ENCODE measurements at places on chromosomes 13 and 19. TPM values are rescaled to one million over a fixed set of nuclear protein-coding genes. Genes with fewer than 3 reads are reported as not detected.
A peak's percentile ranks its signal among the peaks of the same experiment; 100 is the strongest.

GRCh38 chr19:2046046-2046907 is 4.8 kb downstream of the MKNK2 start:
- DNase-seq, result no peak

DNA sequence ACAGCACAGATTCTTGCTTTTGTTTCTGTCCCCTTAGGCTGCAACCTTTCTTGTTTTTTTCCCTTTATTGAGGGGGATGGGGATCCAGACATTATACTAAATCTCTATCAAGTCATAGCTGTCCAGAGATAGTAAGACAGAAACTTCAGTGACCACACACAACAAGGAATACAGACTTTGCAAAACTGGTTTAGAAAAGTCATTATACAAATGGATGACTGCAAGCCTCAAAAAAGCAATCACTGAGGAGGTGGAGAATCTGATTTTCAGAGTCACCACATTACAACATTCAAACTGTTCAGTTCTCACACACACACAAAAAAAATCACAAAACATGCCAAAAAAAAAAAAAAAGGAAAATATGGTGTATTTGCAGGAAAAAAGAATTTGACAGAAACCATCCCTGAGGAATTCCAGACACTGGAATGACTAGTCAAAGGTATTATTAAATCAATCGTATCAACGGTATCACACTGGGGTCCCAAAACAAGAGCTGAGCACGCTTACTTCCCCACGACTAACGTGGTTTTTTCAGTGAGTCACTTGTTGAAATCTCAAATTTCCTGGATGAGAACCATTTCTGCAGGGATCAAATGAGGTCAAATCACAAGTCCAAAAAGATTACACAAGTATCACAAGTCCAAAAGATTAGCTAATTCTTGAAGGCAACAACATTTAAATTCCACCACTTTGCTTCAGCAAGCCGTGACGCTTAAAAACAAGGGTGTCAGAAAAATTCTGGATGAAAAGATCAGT is 41.2 kb downstream of the USP12 start:
- DNase-seq, result peak; percentile 76

DNA sequence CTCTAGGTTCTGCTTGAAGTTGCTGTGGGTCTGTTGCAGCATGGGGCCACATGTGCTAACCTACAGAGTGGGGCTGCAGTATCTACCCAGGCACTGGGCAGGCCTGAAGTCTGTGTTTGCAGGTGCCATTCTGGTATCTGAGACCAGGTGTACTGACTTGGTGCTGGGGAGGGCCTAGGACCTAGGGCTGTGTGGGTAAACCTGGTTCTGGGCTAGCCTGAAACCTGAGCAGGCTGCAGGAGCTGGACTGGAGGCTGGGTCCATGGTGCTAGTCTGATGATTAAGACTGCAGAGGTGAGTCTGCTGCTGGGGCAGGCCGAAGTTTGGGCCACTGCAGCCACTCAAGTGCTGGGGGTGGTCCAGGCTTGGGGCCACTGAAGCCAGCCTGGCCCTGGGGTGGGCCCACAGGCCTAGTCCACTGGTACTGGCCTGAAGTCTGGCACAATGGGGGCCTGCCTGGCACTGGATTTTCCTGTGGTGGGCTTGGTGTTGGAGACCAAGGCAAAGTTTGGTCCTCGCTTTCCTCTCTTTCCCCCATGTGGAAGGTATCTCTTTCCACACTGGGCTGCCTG is 310.6 kb downstream of the NDFIP2 start:
- DNase-seq, result no peak

DNA sequence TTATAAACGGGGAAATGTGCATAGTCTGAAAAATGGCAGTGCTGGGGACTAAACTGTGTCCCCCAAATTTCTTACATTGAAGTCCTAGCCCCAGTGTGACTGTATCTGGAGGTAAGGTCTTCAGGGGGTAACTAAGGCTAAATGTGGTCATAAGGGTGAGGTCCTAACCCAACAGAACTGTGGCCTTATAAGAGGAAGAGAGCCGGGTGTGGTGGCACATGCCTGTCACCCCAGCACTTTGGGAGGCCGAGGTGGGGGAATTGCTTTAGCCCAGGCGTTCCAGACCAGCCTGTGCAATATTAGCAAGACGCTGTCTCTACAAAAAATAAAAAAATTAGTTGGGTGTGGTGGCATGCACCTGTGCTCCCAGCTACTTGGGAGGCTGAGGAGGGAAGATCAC is 17.8 kb downstream of the PROZ start:
- no peak for DNase-seq

DNA sequence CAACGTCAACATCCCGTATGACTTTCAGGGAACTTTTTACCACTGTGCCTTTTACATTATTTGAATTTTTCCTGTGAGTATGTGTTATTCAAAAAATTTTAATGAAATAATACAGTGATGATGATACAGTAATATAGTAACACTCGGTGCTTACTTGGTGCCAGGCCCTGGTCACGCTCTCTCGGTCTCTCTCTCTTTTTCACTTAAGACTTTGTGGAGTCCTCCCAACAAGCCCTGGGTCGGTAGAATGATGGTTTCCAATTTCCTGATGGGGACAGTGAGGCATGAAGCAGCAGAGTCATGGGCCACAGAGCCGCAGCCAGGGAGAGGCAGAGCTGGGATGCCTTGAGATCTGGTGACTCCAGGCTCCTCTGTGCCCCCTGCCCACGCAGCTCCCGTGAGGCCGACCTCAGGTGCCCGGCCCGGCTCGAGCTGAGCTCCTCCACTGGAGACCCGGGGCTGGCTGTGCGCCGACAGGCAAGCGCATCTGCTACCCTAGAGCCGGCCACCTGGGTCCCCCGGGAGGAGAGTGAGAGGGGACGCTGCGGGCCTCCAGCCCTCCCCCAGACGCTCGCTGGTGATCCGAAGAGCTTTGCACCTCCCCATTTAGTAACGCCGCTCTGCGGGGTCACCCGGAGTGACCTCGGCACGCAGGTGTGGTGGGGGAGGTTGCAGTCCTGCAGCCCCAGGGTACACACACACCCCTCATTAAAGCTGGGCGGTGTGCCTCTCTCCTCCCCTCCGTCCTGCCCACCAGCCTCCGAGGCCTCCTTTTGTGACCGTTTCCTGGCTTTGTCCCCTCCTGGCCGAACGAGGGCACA is 4.4 kb upstream of the SBK3 start:
- peak; percentile 93 for DNase-seq

GRCh38 chr13:80408270-80408669 is 67.3 kb upstream of the SPRY2 start:
- DNase-seq, result no peak

ZNF208 gene
- total RNA-seq, result not detected

HS6ST3 gene
- not detected for total RNA-seq

SIAH3 gene
- not detected for total RNA-seq

ADGRL1 gene
- 0.72 TPM for total RNA-seq

SYMPK gene
- 35.3 TPM for total RNA-seq

SELENOV gene
- not detected for total RNA-seq

ZNF626 gene
- 5.3 TPM for total RNA-seq

TSPAN16 gene
- total RNA-seq, result not detected
